ENCODE measurements at places on chromosomes 2 and 18. TPM values are rescaled to one million over a fixed set of nuclear protein-coding genes. Genes with fewer than 3 reads are reported as not detected.

The TGFA gene
- 1.5 TPM for total RNA-seq

The DYNAP gene
- not detected for total RNA-seq

The KCNG2 gene
- total RNA-seq = not detected

The LRRTM1 gene
- not detected for total RNA-seq

The HNMT gene
- total RNA-seq = 0.11 TPM

The NAB1 gene
- total RNA-seq = 20.1 TPM

The VWA3B gene
- not detected for total RNA-seq

- H3K27ac ChIP-seq = no peak overlapping the region
- H3K4me3 ChIP-seq = no peak overlapping the region
- H3K36me3 ChIP-seq = no peaks in the 10 kb centered on the region
- DNase-seq = no peak
These were observed 142.6 kb upstream of the MSH6 start for GRCh38 chr2:47640356-47640755.

GRCh38 chr2:164784376-164784775 is 57.2 kb downstream of the COBLL1 start:
- no peak for DNase-seq
- no peaks in the 10 kb centered on the region for H3K4me1 ChIP-seq

DNA sequence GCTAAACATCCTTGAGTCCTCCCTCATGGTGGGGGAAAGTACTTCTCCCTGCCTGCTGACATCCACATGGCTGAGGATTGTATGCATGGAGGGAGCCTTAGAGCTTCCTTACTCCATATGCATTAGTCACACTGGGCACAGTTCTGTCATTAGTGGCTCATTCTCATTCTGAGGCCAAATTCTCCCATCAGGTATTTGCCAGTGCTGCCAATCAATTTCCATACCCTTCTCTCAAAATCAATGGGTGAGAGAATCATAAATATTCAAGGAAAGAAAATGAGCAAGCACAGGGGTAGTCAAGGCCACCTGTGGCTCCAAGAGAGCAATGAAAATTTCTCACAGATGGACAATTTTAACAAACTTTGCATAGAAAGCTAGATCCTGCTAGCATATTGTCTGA is 422.6 kb upstream of the SETBP1 start:
- no peak for DNase-seq
- H3K27me3 ChIP-seq = no peaks in the 10 kb centered on the region
- H3K4me1 ChIP-seq = no peaks in the 10 kb centered on the region
- no peak overlapping the region for H3K4me3 ChIP-seq
- no peak overlapping the region for H3K27ac ChIP-seq

DNA sequence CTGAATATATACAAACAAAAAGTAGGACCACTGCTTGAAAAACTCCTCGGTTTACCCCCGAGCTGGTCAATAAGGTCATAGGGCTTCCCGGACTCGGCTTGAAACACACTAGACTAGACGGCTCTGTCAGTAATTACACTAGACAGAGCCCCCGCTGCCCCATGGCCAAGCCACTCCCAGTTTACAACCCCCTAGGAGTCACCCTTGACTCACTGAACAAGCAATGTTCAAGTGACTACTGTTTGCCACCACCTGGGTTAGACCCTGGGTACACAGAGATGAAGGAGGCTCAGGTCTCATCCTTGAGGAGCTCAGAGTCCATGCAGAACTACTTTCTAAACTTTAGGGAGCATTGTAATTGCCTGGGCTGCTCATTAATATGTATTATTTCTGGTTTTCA is 13.7 kb upstream of the PRELID3A start:
- no peaks in the 10 kb centered on the region for H3K36me3 ChIP-seq
- no peaks in the 10 kb centered on the region for H3K4me1 ChIP-seq
- H3K4me3 ChIP-seq = no peak overlapping the region
- H3K27ac ChIP-seq = no peak overlapping the region
- no peak for DNase-seq

DNA sequence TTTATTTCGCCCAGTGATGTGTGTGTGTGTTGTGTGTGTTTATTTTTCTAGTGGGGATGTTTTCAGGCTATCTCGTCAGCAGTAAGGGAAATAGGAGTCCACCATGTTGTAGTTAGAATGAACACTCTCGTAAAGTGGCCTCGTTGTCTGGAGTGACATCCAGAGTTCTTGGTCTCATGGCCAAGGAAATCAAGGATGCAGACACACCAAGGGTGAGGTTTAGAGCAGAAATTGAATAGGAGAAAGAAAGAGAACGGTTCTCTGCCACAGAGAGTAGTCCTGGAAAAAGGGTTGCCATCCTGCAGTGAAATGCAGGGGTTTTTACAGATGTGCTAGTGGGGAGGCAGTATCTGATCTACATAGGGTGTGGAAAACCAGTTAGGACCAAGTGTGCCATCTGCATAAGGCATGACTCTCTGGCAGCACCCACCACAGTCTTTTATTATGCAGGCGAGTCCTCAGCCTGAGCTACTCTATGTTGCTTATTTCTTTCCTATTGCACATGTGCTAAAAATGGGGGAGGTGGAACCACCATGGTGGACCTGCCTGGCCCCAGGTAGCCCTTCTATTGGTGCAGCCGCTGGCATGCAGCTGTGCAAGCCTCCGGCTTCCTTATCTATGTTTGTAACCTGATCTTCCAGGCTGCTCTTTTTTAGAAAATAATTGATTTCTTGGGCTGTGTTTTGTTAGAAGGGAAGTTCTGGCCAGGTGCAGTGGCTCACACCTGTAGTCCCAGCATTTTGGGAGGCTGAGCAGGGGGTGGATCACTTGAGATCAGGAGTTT is 23.2 kb downstream of the RALB start:
- H3K27ac ChIP-seq = no peak overlapping the region
- peaks cover 27% of the 10 kb centered on the region for H3K4me1 ChIP-seq
- no peak for DNase-seq
- H3K36me3 ChIP-seq = peaks cover 21% of the 10 kb centered on the region

DNA sequence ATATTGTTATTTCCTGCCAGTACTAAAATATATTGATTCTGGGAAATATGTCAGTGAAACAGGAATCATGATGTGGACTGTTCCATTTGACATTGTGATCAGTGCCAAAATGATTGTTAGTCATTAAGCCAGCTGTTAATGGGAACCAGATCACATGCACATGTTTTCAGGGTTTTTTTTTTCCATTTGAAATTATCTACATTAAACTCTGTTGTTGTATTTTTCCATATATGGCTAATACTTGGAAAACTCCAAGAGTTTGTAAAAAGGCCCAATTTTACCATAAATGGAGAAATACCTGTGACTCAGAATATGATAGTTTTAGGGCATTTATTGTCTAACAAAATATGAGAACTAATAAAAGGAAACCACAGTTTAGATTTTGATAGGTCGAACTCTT is 13.4 kb downstream of the ITGAV start:
- no peak overlapping the region for H3K4me3 ChIP-seq
- H3K36me3 ChIP-seq = peaks cover 12% of the 10 kb centered on the region
- no peaks in the 10 kb centered on the region for H3K27me3 ChIP-seq
- H3K4me1 ChIP-seq = no peaks in the 10 kb centered on the region
- no peak for DNase-seq

- H3K27ac ChIP-seq = peak within 1 kb of the TSS; percentile 93
- peak; percentile 34 for DNase-seq
- no peak within 1 kb of the TSS for H3K4me3 ChIP-seq
- peaks cover 7% of the 10 kb centered on the region for H3K4me1 ChIP-seq
These were observed at the start of gene KRTCAP3 for GRCh38 chr2:27441958-27442919. KRTCAP3 (plus strand) TSS chr2:27442381; CDS start chr2:27442413, 32 bp downstream.

DNA sequence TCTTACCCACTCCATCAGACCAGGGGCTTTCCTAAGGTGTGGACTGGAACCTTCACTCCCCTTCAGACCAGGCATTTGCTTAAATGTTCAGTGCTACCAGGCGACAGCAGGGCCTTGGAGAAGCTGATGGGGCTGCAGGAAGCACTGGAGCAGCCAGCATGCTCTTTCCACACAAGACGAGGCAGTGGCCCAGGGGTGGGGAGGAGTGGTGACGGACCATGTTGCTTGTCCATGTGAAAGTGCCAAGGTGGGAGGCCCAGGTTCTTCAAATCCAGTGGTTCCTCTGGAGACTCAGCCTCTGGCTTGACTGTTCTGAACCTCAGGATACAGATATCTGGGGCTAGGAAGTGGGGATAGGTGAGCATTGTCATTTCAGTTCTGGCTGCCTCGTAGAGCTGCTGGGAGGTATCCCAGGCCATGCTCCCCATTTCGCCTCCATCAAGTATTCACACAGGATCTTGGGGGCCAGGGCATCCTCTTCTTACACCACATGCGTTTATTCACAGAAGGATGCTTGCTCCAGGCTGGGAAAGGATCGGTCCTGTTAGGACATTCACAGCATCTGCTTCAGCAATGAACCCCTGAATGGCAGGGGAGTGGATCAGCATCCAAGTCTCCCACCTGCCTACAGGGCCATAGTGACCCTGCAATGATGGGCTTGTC is 62.2 kb downstream of the SFXN5 start:
- H3K27me3 ChIP-seq = no peaks in the 10 kb centered on the region
- no peak overlapping the region for H3K4me3 ChIP-seq
- no peaks in the 10 kb centered on the region for H3K4me1 ChIP-seq
- DNase-seq = no peak
- no peak overlapping the region for H3K27ac ChIP-seq

GRCh38 chr2:101223814-101224231 is 28.9 kb upstream of the CNOT11 start:
- peak overlapping the region; percentile 86 for H3K27ac ChIP-seq
- no peaks in the 10 kb centered on the region for H3K36me3 ChIP-seq
- no peaks in the 10 kb centered on the region for H3K27me3 ChIP-seq

DNA sequence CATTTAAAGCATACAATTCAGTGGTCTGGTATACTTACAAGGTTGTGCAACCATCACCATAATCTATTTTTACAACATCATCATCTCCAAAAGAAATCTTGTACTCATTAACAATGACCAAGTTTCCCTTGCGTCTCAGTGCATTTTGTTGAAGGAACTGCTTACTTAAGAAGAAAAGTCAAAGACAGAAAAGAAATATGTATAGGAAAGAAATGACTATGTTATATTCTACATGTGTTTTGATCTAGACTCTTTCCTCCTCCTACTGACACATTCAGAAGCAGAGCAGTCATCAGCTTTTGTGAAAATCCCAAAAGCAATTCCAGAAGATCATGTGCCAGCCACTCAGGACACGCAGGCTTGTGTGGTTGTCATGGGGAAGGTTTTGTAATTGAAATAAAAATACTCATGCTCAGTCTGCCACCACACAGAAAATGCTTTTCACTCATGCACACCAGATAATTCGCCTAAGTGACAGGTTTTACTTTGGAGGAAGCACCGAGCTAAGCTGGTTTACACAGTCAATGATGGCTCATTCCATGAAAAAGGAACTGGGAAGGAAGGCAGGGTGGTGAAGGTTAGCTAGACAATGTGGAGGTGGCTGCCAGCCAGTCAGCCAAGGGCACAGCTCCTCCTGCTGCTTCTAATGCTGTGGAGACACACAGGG is 158.5 kb upstream of the REV1 start:
- H3K4me3 ChIP-seq = no peak overlapping the region
- no peak overlapping the region for H3K27ac ChIP-seq
- DNase-seq = no peak
- H3K4me1 ChIP-seq = no peaks in the 10 kb centered on the region

- peak overlapping the region; percentile 12 for H3K4me3 ChIP-seq
- H3K27ac ChIP-seq = no peak overlapping the region
- H3K4me1 ChIP-seq = no peaks in the 10 kb centered on the region
- peaks cover 3% of the 10 kb centered on the region for H3K27me3 ChIP-seq
- H3K36me3 ChIP-seq = no peaks in the 10 kb centered on the region
These were observed 88.6 kb upstream of the BCL11A start for GRCh38 chr2:60641811-60642788.

- H3K4me1 ChIP-seq = no peaks in the 10 kb centered on the region
- DNase-seq = no peak
- no peaks in the 10 kb centered on the region for H3K36me3 ChIP-seq
- no peaks in the 10 kb centered on the region for H3K27me3 ChIP-seq
- no peak overlapping the region for H3K27ac ChIP-seq
These were observed 148.3 kb downstream of the AQP4 start for GRCh38 chr18:26717123-26717719.

- H3K4me1 ChIP-seq = no peaks in the 10 kb centered on the region
- DNase-seq = no peak
- peaks cover 24% of the 10 kb centered on the region for H3K27me3 ChIP-seq
- no peaks in the 10 kb centered on the region for H3K36me3 ChIP-seq
These were observed 47.6 kb downstream of the LIPG start for GRCh38 chr18:49609256-49610021.

DNA sequence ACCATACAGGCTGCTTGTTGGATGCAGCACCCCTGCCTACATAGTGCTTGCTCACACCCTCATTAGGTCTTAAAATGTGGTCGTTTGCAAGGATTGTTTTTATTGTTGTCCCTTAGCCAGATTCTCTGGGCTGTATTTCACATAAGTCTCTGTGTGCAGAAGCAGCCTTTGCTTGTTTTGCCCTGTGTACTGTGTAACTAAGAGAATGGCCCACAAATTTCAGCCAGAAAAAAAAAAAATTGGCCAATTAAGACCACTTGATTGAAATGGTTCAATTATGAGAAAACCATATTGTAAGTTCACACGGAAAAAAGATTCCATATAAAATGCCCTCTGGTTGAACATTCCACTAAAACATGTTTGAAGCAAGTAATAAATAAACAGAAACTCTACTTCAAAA is 377.1 kb upstream of the SOX11 start:
- H3K4me3 ChIP-seq = no peak overlapping the region
- H3K36me3 ChIP-seq = no peaks in the 10 kb centered on the region
- no peak overlapping the region for H3K27ac ChIP-seq
- no peaks in the 10 kb centered on the region for H3K4me1 ChIP-seq
- H3K27me3 ChIP-seq = no peaks in the 10 kb centered on the region

DNA sequence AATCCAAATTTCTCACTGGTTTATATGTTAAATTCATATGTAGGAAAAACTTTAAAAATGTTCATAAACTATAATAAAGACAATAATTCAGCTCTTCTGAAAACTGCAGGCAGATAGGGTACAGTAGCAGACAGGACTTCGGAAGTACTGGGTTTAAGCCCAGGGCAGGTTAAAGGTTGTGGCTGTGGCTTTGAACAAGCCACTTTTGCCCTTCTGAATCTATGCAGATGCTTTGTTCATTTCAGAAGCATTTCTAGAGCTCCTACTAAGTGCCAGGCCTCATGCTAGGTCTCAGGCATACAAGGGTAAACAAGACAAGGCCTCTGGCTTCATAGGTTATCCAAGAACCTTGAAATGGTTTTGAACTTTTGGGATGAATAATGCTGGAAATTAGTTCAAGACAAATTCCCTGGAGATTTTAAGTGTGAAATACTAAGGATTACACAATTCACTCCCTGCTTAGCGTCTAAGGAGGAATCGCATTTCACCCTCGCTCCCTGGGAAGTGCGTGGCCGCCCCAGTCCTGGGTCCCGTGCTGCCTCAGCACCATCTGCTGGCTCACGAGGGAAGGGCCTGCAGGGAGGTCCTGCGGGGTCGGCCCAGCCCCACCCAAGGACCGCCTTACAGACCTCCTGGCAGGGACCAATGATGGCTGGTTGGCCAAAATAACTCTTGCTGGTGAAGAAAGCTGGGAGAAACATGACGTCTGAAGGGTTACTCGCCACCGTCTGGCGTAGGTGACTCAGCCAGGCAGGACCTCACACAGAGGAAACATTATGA is 67.7 kb upstream of the L3MBTL4 start:
- H3K4me1 ChIP-seq = no peaks in the 10 kb centered on the region
- H3K4me3 ChIP-seq = no peak overlapping the region
- no peak for DNase-seq
- H3K27ac ChIP-seq = no peak overlapping the region

Measured in naive thymus-derived CD8-positive, alpha-beta T cell (primary cell).